H4 (cell line): ENCODE measurements at places on chromosomes 2 and 18. TPM values are rescaled to one million over a fixed set of nuclear protein-coding genes. Genes with fewer than 3 reads are reported as not detected.

DNA sequence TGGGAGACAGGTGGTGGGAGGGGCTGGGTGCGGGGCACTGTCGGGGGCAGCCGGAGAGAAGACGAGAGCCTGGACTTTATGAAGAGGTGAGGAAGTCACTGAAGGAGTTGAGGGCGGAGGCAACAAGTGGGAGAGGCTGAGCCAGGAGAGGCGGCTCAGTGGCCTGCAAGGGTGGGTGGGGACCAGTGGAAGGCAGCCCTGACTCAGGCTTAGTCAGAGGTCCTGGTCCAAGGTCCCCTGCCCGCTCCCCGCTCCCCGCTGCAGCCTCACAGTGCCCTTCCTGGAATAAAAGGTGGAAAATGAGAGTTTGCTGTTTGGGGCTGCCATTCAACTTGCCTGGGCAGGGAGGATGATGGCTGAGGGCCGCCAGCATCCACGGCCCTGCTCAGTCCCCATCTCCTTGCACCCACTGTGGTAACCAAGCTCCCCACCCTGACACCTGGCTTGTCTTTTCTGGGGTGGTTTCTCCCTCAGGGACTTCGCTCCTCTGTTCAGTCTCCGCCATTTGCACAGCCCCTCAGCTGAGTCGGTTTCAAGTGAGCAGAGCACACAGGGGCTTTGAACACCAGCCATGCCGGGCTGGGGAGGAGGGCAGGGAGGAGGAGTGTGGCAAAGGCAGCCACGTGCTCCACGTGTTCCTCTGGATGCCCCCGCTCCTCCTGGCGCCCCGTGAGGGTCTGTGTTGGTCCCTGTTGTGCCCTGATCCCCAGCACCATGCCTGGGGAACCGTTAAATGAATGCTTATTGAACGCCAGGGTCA is 13.7 kb upstream of the RALB start:
- DNase-seq, result peak; percentile 52

GRCh38 chr2:234836271-234836670 is 115.5 kb upstream of the SH3BP4 start:
- DNase-seq, result no peak

- peak; percentile 35 for DNase-seq
These were observed 148.7 kb downstream of the CABLES1 start for GRCh38 chr18:23283916-23284430.

DNA sequence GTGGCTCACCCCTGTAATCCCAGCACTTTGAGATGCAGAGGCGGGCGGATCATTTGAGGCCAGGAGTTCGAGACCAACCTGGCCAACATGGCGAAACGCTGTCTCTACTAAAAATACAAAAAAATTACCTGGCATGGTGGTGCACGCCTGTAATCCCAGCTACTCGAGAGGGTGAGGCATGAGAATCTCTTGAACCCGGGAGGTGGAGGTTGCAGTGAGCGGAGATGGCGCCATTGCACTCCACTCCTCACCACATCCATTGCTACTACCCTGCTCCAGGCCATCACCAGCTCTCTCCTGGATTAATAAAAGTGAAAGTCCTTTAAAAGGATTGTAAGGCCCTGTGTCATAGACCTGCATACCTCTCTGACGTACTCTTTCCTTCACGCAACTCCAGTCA is 1.2 kb downstream of the RMP24 start:
- DNase-seq, result no peak

GRCh38 chr18:73952296-73952946 is 195.2 kb downstream of the FBXO15 start:
- no peak for DNase-seq

DNA sequence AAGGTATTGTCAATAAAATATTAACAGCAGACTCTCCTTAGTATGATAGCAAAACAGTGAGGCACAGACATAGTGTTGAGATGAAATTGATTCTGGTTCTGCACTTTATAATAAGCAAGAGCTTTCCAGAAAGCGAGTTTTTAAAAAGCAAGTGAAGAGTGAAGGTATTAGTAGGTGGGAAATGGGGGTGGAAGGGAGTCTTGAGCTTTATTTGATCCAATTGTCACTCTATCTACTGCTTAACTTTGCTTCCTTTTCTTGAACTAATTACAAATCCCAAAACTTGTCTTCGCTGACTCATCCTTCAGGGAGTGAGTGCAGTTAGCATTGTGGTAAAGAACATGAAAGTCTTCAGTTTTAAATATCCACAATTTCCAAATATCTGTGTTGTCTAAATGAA is 120.6 kb upstream of the BOD1L2 start:
- DNase-seq, result no peak

DNA sequence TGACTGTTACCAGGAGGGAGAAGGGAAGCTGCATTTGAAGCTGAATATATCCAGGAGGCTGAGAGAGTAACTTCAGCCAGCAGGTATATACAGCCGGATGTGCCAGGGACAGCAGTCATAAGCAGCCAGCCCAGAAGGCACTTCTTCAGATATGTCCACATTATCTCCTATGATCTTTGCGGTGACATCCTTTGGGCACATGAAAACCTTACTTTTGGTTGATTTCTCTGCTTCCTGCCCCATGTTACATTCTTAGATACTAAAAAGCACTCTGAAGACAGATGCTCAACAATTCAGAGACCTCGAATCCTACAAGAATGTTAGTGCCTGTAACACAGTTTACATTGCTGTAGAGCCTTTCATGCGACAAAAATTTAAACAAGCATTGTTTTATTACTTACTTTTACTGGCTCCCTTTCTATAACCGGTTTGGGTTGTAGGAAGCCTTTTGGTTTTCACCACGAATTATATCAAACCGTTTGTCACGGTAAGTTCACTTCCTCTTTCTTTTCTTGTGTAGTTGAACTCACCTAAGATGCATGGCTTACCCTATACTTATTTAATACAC is 50.3 kb upstream of the TLK1 start:
- no peak for DNase-seq

- DNase-seq, result no peak
These were observed 11.1 kb downstream of the HDAC4 start for GRCh38 chr2:239389414-239390329.

Gene RBM44
- total RNA-seq, result 0.12 TPM in 1 of 2 replicates, not detected in the other

Gene SLC30A3
- total RNA-seq, result 0.46 and 0.49 TPM in 2 replicates

Gene TMEM169
- total RNA-seq, result 0.16 and 0.35 TPM in 2 replicates

Gene TBR1
- total RNA-seq, result 0.02 TPM in 1 of 2 replicates, not detected in the other

Gene SCN9A
- total RNA-seq, result 3.3 and 3.9 TPM in 2 replicates

Gene ABCB11
- total RNA-seq, result not detected in 2 replicates
